AML-193 (cell line): ENCODE measurements at places on chromosomes 5 and 9.

DNA sequence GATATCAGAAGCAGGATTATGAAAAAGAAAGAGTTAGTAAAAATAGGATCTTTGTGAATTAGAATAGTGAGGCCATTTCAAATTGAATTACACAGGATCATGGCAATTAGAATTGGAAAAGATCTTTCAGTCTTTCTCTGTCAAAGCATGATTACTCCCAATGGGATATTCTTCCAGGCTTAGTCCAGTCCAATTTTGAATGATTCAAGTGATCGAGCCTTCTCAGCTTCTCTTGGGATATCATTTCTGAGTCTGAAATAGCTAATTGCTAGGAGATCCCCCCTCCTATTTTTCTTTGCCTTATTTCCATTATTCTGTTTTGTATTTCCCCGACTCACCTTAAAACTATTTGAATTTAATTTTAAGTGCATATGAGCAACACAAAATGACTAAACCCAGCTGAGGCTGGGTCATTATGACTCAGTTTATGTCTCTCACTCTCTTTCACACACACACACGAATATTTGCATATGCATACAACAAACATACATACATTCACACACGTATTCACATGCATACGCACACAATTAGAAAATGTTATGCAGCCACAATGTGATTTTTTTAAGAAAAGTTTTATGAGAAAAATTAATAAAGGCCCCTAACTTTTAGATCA is 34.8 kb upstream of the EFNA5 start:
- DNase-seq: no peak

DNA sequence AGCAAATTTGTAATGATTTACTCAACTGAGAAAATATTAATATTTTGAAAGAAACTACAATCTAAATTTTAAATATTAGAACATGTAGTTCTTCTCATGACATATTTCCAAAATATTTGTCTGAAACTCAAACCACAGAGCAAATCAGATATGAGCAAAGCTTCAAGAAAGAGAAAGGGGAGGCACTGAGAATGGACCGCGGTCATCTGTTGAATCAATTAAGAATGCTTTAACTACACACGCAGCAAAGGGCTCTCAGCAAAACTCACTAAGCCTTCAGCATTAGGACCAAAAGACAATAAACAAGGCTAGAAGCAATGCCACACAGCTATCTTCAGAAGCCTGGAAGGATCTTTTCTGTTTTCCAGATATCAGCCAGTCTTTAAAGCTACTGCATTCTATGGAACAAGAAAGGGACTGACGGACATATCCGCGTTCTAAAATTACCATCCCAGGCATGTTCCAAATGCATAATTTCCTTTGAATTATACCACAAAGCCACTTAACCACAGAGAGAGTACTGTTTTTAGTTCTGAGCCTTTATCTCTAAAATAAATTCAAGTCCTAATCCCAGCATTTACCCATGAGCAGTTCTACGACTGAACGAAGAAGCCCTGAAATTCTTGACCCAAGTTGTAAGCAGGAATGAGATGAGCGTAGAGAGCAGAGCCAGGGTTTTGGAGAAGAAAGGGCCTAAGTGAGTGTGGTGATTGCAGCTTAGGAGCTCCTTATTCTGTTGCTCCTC is 513.5 kb downstream of the AGTPBP1 start:
- DNase-seq: no peak

DNA sequence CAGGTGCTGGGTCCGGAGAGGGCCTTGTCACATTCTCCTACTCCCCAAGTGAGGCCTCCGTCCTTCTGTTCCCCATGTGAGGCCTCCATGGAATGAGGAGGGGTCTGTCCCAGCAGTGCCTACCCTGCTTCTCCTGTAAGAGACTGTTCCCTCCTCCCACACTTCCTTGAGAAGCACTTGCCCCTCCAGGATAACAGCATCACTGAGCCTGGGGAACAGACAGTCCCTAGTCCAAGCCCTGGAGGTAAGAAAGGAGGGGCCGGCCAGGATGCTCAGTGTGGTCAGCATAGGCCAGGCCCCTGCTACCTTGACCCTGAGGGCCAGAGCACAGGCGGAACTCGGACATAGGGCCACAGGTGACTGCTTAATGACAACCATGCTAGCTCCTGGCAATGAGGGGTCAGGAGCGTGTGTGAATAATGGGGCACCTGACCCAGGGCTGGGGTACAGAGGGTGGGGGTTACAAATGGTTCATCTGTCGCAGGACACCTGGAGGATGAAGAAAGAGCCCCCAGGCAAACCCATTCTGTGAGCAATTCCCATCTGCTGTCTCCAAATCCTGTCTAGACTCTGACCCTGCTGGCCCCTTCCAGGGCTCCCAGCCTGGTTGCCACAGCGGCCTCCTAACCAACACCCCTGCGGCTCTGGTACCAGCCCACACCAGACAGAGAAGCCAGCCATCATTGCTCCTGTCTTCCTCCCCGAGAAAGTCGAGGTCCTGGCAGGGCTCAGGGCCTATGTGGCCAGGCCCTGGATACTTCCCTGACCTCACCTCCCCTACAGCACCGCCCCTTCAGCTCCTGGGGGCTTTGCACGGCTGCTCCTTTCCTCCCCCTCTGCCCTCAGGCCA is 20.3 kb downstream of the RALGDS start:
- DNase-seq: no peak

- DNase-seq: no peak
Observed at GRCh38 chr9:94699715-94700373, 26.7 kb upstream of the AOPEP start.

DNA sequence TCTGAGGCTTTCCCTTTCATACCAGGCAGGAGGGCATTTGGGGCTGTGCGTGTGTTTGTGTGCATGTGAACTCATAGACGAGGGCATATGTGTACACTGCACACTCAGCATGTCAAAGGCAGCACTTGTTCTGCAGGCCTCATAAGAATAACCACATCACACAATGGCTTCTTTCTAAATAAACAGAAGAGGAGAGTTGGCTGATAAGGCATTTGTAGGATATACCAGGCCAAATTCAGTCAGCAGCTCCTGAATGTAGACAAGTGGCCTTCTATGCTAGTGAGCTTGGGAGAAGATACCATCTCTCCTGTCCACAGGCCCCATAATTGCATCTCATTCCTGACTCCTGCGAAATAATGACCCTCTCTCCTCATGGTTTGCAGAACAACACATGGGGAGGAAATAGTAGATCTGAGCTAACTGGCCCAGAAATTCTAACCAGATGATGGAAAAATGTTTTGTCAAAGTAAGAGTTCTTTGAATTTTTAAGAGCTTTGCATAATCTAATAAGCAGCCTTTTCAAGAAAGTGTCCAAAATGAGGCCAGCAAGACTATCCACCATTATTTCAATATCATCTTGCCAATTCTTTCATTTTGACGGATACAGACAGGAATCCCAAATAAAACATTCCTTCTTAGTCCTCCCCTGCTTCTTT is 60.5 kb upstream of the GAS1 start:
- no peak for DNase-seq

- peak; percentile 22 for DNase-seq
Observed at GRCh38 chr5:25006734-25007133, 362.0 kb upstream of the CDH10 start.

DNA sequence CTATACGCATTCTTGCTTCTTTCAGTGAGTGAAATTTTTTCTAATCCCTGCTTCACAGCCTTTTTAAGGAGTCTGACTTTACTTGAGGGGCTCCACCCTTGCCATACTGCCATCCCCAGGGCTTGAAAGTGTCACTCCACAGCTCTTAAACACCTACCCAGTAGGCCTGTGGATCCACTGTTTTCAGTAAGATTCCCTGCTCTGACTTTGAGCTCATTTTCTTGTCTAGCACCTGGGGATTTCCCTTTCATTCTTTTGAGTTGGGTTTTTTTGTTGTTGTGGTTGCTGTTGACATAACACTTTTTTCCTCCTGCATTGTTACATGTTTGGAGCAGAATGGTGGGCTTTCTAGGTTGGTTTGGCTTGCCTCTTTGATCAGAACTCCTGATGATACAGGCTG is 23.6 kb downstream of the SREK1IP1 start:
- DNase-seq: no peak

- no peak for DNase-seq
Observed at GRCh38 chr5:71905834-71906711, 187.0 kb downstream of the CARTPT start.
